ENCODE measurements at places on chromosomes 7 and 10.

- DNase-seq, result no peak
Observed at GRCh38 chr7:96246919-96247318, 75.0 kb downstream of the SLC25A13 start.

DNA sequence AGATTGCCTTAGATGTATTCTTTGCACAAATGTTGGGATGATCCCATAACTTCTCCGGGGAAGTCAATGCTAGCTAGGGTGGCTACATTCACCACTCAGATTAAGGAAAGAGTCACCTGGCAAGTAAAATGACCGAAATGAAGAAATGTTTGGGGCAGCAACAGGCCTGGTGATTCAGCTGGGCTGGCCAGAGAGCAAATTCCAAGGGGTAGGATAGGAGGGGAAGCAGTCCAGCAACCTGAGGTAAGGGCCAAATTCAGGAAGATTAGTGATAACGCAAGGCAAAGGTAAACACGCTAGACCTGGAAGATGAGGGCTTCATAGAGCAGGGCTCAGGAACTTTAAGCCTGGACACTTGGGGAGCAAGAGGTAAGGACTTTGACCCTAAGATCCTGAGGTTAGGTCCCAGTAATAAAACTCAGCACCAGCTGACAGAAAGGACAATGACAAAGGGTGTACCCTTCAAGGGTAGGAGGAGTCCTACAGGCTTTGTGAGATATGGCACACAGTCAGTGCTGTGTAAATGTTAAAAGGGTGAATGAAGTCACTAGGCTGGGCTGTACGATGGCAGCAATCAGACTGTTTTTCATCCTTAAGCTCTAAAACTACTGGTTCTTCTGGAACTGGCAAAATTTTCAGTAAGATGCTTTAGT, 22.7 kb upstream of the SMNDC1 start:
- DNase-seq, result no peak

DNA sequence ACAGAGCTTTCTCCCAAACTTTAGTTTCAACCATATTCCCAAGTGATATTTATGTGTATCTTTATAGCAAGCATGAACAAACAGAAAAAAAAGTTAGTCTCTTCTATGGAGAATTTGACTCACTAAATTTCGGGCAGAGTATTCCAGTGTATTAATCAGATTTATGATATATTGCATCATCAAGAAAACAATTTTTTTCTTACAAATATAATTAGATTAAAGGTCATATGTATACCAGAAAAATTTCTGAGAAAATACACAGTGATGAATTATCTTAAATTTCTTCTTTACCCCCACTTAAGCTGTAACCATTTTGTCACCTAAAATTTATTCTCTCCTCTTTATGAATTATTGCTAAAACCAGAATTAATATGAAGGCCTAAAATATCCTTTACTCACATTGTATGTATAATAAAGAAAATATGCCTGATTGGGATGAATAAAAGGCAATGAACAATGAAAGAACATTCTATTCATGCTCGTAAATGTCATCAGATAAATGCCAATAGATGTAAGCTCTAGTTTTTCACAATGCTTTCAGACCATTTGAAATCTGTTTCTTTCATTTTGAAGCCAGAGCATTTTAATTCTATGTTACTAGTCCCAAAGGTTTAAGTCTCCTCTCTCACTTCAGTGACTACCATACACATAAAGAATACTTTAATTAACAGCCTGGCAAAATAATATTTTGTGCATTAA, 192.1 kb downstream of the HGF start:
- no peak for DNase-seq

DNA sequence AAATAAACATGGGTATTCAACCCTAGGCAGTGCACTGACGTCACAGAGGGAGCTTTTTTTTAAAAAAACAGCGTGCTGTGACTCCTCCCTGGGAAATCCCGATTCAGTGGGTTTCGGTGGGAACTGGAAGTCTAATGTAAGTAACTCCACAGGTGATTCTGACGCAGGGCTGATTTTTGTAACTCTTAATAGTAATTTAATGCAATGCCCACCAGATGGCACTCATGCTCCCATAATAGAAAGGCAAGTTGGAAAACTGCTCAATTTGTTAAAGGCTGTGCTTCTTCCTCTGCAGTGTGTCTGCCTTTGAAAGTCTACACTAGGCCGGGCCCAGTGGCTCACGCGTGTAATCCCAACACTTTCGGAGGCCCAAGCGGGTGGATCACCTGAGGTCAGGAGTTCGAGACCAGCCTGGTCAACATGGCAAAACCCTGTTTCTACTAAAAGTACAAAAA, 10.9 kb upstream of the RSU1 start:
- DNase-seq, result peak; percentile 16

DNA sequence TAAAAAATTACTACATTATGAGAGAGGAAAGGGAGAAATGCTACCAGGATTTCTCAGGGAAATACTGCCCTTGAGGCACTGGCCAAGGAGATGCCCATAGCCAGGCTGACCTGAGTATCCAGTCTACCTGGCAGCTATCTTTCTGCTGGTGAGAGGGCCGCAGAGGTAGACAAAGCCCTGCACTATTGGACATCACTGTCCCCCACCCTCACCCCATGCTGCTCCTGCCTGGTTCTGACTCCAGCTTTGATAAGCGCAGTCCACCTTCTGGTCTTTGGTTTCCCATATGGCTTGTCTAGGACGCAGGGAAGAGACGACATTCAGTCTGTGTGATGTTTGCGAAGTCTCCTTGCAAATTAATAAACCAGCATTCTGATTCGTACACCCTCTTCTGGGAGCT, 3.7 kb downstream of the ITPRIP start:
- no peak for DNase-seq

GRCh38 chr7:50812841-50813475, 30.3 kb upstream of the GRB10 start:
- no peak for DNase-seq
